ENCODE measurements at places on chromosomes 5 and 9. TPM values are rescaled to one million over a fixed set of nuclear protein-coding genes. Genes with fewer than 3 reads are reported as not detected.

The NR2F1-AS1 gene
- 13.4 TPM for total RNA-seq

The FCN2 gene
- total RNA-seq, result not detected

The TRIP13 gene
- 9.9 TPM for total RNA-seq

The ASPN gene
- 0.86 TPM for total RNA-seq

The LECT2 gene
- not detected for total RNA-seq

The TMOD1 gene
- total RNA-seq, result 0.49 TPM

The IGFBPL1 gene
- 0.34 TPM for total RNA-seq

The ORM2 gene
- not detected for total RNA-seq

The GAPT gene
- 1.6 TPM for total RNA-seq

- DNase-seq, result no peak
Measured at GRCh38 chr9:75979362-75979761, 88.9 kb downstream of the PCSK5 start.

- DNase-seq, result no peak
Measured at GRCh38 chr5:124194282-124194681, 552.2 kb downstream of the ZNF608 start.

GRCh38 chr9:130373679-130374325 is 71.0 kb upstream of the ASS1 start:
- no peak for DNase-seq

DNA sequence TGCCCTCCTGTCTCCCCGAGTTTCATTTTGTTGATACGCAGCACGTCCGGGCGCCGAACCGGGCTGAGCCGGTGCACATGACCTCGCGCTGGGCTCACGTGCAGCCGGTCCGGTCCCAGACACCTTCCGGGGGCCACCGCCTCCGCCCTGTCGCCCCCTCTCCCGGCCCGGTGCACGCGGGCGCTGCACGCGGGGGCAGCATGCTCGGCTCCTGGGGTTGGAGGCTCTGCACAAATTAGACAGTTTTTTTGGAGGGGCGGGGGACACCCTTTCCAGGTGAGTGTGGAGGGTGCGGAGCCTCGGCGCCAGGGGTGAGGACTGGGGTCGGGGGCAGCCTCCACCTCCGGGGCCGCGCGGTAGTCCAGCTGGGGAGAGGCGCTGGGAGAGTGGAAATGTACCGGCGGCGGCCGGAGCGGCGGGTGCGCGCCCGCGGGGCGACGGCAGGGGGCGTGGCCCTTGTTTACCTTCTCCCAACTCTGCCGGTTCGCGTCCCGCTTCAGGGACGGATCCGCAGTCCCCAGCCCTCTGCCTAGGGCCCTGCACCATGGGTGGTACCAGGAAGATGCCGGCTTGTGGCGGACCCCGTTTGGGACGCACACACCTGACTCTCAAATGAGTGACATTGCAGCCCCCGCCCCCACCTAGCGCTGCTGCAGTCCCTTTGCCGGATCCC is 1.1 kb downstream of the JADE2 start:
- DNase-seq, result peak; percentile 58

DNA sequence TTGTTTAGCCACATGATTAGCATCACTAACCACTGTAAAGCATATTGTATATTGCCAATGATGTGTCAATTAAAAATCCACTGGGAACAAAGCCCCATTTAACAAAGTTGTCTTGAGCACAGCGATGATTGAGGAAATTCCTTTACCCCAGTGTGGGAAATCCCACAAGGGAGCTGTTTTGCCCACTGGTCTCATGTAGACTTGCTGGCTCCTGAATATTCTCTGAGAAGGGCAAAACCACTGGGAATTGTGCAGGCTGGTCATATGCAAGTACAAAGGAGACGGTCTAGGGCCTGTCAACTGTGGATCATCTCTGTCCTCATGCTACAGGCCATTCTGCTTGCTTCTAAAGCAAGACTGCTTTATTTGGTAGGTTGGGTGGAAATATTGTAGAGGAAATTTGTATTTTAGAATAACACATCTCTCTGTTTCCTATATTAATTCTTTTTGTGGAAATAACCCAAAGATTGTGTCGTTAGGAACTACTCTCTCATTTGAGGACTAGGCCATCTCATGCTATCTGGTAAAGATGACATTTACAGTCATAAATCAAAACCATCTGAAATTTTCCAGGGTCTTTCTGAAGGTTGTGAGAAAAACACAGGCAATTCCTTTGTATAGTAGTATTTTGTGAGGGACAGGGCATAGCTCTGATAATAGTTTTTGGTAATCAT is 60.2 kb downstream of the PARP8 start:
- no peak for DNase-seq

GRCh38 chr5:33257807-33258429 is 182.8 kb upstream of the TARS1 start:
- no peak for DNase-seq

GRCh38 chr5:78361631-78361993 is 1.2 kb downstream of the SCAMP1 start:
- no peak for DNase-seq

GRCh38 chr9:136100700-136101614 is 5.9 kb upstream of the NACC2 start:
- DNase-seq, result no peak

DNA sequence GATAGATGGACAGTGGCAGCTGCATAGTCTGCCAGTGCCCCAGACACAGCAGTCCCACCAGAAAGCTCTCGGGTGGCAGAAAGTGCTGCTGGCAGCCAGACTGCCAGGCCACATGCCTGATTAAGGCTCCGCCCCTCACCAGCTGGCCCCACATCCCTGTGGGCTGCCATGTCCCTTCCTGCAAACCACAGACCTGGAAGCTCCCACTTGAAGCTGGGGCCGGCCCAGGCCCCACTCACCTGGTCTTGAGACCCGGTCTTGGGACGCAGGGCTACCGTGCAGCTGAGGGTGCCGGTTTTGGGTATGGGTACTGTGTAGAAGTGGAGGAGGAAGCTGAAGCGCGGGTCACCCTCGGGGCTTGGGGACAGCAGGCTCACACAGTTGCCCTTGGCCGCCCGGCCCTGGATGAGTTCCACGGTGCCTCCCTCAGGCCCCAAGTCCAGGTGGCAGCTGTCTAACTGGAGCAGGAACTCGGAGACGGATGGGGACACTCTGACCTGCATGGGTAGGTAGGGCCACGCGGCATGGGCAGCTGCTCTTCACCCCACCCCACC is 15.3 kb downstream of the FPGS start:
- DNase-seq, result no peak

GRCh38 chr9:95876595-95876994 is 1.1 kb downstream of the ERCC6L2 start:
- DNase-seq, result no peak

DNA sequence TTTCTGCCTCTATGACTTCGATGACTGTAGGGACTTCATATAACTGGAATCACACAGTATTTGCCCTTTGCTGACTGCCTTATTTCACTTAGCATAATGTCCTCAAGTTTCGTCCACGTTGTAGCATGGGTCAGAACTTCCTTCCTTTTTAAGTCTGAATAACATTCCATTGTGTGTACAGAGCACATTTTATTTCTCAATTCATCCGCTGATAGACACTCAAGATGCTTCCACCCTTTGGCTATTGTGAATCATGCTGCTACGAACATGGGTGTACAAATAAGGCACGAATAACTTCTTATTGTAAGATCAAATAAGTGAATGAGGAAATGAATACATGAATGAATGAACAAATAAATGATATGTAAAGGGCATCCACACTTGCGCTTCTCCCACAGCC is 13.0 kb downstream of the BARX1 start:
- no peak for DNase-seq

GRCh38 chr5:79020861-79021561 is 35.9 kb upstream of the ARSB start:
- DNase-seq, result no peak

DNA sequence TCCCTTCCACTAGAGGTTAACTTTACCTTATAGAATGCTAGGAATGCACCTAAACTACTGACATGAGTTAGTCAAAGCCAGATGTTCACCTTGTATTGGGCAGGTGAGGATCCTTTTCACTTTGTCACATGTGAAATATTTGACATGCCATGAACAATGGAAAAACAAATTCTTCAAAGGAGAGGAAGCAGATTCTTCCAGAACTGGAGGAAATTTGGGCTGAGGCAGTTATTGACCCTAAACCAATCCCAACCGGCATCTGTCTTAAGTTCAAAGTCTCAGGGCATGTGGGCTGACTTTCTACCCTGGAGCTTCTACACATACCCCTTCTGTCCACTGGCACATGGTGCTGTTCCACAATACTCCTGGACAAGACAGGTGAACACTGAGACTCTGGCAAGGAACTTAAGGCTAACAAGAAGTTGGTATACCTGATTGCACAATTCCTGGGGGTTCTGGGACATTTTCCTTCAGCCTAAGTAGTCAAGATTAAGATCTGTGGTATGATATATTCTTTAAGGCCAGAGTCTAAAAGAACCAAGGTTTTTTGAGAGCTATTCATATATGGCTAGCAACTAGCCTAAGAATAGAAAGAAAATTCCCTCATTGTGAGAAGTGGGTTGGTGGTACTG is 2.6 kb downstream of the VLDLR start:
- DNase-seq, result no peak

- no peak for DNase-seq
Measured at GRCh38 chr5:134003817-134004625, 754 bp downstream of the VDAC1 start.

- DNase-seq, result no peak
Measured at GRCh38 chr5:73887688-73888087, 261.7 kb downstream of the ARHGEF28 start.

DNA sequence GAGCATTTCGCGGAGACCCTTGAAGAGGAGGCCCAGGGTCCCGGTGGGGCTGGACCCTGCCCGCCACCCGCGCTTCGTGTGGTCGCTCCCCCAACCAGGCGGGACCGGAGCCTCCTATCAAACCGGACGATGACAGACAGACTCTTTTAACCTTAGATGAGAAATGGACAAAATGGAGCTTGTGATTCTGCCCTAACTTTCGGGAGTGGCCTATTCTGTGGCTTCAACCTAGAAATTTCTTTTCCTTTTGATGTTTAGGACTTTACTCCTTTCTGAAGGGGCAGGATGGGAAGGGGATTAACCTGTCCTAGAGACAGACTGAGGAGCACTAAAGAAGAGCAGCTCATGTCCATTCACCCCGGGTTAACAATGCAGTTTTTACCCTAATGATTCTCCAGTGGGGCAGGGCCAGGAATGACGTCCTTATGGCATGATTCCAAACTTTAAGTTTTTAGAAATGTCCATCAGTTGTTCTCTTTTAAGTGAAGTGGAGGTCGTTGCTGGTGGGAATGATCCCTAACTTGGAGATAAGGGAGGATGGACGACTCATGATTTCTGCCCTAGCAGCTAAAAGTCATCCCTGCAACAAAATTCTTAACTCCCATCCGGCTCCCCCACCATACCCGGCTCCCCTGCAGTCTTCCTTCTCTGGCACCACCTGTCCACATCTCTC is 1.0 kb downstream of the NIPSNAP3A start:
- DNase-seq, result no peak

- no peak for DNase-seq
Measured at GRCh38 chr5:138724470-138725146, 28.6 kb upstream of the CTNNA1 start.

- DNase-seq, result no peak
Measured at GRCh38 chr5:58188262-58188651, 271.6 kb downstream of the PLK2 start.

DNA sequence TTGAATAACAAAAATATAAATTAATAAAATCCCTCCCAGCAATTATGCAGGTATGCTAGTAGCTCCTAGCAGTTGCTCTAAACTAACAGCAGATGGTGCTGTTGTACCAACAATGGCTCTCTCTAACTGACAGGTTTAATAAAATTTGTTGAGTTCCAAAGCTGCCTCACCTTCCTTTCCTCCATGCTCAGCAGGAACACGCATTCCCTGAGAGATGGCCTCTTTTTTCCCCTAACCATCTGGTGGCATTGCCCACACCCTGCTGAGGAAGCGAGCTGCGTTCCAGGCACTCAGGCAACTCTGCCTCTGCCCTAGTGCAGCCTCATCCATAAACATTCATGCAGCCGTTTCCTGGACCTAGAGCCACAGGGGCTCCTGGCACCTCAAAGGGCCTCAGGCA is 106.2 kb downstream of the KLHL3 start:
- no peak for DNase-seq

DNA sequence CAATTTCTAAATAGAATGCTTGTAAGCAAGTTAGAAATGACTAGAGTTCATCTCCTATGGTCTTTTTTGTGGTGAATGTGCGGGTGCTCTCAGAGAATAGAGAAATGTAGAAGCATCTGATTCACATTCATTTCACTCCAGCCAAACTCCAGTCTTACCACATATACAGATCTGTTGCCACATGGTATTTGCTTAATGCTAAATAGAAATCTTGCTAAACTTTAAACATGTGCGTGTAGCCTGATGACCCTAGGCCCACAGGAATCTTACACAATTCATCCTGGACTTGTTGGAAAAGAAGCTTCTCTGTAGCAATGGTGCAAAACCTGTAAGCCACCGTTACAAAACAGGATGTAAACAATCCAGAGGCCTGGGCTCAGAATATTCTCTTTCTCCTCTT is 135.2 kb downstream of the PCSK1 start:
- DNase-seq, result no peak

DNA sequence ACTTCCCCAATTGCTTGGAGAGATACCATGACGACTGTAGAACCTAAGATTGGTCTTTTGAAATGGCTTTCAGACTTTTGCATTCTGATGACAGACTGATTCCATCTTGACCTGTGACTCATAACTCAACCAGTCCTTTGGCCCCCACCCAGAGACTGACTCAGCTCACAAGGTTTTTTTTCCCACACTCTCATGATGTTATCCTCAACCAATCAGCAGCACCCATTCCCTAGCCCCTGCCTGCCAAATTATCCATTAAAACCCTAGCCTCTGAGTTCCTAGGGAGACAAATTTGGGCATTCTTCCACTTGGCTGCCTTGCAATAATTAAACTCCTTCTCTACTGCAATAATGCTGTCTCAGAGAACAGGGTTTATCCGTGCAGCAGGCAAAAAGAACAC is 1263.3 kb upstream of the CDH9 start:
- no peak for DNase-seq

- no peak for DNase-seq
Measured at GRCh38 chr5:61906820-61907219, 399.2 kb upstream of the KIF2A start.

- DNase-seq, result peak; percentile 60
Measured at GRCh38 chr5:59587489-59588337, 305.8 kb downstream of the PDE4D start.
